Activated CD4-positive, alpha-beta T cell treated with anti-CD3 and anti-CD28 coated beads for 24 hours (primary cell): ENCODE measurements at places on chromosomes 5 and 9.

GRCh38 chr5:83095957-83096539, 18.7 kb downstream of the XRCC4 start:
- DNase-seq = no peak

GRCh38 chr5:74918232-74918669, 52.1 kb upstream of the FAM169A start:
- DNase-seq = no peak

DNA sequence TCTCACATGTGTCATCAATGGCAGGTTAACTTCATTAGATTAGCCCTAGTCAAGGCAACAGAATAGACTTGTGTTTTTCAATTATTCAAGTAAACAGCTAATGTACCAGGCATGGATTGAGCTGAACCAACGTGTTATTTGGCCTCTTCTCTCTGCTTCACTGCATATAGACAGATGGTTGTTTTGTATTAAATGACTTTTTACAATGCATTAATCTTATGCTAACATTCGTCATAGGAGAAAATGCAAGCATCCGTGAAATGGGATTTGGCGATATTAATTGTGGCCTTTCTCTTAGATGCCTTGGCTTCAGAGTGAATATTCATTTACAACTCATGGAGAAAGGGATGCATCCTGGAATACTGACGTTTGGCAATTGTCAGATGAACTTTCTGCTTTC, 208.0 kb downstream of the KCTD16 start:
- no peak for DNase-seq

- no peak for DNase-seq
Observed at GRCh38 chr5:159161361-159162214, 47.8 kb downstream of the RNF145 start.

DNA sequence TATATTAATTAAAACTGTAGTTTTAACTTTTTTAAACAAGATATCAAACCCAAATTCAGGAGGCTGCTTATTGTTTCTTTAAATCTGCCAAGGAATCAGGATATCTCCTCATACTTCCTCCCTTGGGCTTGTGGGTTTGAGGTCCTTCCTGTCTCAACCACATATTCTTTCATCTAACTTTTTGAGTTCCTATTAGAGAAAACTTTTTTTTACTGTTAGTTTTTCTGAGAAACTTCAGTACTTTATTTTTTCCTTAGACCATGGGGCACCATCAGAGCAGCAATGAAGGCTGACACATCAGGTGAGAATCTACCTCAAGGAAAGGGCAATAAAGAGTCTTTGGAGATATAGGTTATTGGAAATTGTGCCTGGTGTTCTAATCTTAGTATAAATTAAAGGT, 56.7 kb downstream of the TSSK1B start:
- DNase-seq = no peak
